HepG2 (cell line): ENCODE measurements at places on chromosomes 1 and 21. TPM values are rescaled to one million over a fixed set of nuclear protein-coding genes. Genes with fewer than 3 reads are reported as not detected.
A peak's percentile ranks its signal among the peaks of the same experiment; 100 is the strongest.

DNA sequence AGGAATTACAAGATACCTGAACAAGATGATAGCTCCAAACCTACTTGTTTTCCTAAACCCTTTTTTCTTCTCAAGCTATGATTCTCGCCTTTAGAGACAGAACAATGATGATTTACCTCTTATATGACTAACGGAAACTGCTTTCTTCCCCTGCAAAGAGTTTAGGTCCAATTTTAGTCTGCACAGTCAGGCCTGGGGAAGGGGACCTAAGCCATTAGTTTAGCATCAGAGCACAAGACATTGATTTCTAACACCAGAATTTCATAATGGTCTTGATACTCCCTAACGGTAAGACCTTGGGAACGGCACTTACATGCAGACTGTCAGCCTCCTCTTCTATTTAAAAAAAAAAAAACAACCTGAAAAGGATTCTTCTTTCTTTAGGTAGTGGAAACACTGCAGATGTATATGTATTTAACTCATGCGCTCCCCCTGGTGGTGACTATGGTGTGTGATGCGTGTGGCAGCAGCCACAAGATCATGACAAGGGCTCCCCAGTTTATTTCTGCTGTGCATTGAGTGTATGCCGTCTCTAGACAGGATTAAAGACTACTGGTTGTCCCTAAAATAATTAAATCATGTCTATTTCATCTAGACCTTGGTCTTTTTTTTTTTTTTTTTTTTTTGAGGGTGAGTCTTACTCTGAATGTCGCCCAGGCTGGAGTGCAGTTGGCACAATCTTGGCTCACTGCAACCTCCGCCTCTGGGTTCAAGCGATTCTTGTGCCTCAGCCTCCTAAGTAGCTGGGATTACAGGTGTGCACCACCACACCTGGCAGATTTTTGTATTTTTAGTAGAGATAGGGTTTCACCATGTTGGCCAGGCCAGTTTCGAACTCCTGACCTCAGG, 37.3 kb upstream of the TMEM222 start:
- H3K36me3 ChIP-seq: peaks cover 4% of the 10 kb centered on the region; the same call in 1 of the 2 replicates
- no peaks in the 10 kb centered on the region for H3K27me3 ChIP-seq
- H3K4me1 ChIP-seq: no peaks in the 10 kb centered on the region
- no peak overlapping the region for H3K27ac ChIP-seq
- H3K4me3 ChIP-seq: no peak overlapping the region

GRCh38 chr1:248841702-248842395, 3.8 kb downstream of the ZNF672 start:
- H3K36me3 ChIP-seq: peaks cover 13% of the 10 kb centered on the region
- no peak overlapping the region for H3K27ac ChIP-seq
- peak; percentile 42 for DNase-seq
- peaks cover 43% of the 10 kb centered on the region for H3K4me1 ChIP-seq

- no peaks in the 10 kb centered on the region for H3K27me3 ChIP-seq
- no peak overlapping the region for H3K4me3 ChIP-seq
- DNase-seq: peak; percentile 56
- no peaks in the 10 kb centered on the region for H3K36me3 ChIP-seq
Observed at GRCh38 chr1:228989992-228990827, 254.9 kb downstream of the RHOU start.

- H3K36me3 ChIP-seq: peaks cover 10% of the 10 kb centered on the region; the same call in 1 of the 3 replicates
- no peaks in the 10 kb centered on the region for H3K27me3 ChIP-seq
- no peak overlapping the region for H3K27ac ChIP-seq
- no peak overlapping the region for H3K4me3 ChIP-seq
- peak; percentile 57 for DNase-seq
Observed at GRCh38 chr1:177945943-177946650, 23.8 kb downstream of the SEC16B start.

Gene CRNN
- total RNA-seq: not detected in 2 replicates

DNA sequence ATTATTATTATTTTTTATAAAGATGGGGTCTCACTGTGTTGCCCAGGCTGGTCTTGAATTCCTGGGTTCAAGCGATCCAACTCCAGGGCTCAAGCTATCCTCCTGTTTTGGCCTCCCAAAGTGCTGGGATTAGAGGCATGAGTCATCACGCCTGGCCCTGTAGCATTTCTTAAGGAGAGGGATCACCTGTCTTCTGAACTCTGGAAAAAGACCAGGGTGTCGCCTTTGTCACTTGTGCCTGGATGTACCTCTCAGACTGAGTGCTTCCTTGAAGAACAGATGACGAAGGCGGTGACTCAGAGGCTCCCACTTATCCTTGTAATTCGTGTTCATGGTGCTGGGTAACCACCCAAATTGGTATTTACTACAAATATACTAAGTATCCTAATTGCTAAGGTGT, 2.4 kb upstream of the CGN start:
- no peak for DNase-seq
- no peaks in the 10 kb centered on the region for H3K27me3 ChIP-seq
- no peaks in the 10 kb centered on the region for H3K36me3 ChIP-seq
- no peak overlapping the region for H3K4me3 ChIP-seq

- no peaks in the 10 kb centered on the region for H3K4me1 ChIP-seq
- no peak for DNase-seq
- no peak overlapping the region for H3K27ac ChIP-seq
- H3K4me3 ChIP-seq: no peak overlapping the region
Observed at GRCh38 chr1:181366910-181367309, 116.4 kb upstream of the CACNA1E start.

GRCh38 chr1:241648159-241648558, 3.9 kb upstream of the WDR64 start:
- no peaks in the 10 kb centered on the region for H3K36me3 ChIP-seq
- no peak overlapping the region for H3K27ac ChIP-seq
- no peak overlapping the region for H3K4me3 ChIP-seq
- DNase-seq: no peak
- no peaks in the 10 kb centered on the region for H3K27me3 ChIP-seq

Gene IL23R
- total RNA-seq: not detected in 2 replicates

DNA sequence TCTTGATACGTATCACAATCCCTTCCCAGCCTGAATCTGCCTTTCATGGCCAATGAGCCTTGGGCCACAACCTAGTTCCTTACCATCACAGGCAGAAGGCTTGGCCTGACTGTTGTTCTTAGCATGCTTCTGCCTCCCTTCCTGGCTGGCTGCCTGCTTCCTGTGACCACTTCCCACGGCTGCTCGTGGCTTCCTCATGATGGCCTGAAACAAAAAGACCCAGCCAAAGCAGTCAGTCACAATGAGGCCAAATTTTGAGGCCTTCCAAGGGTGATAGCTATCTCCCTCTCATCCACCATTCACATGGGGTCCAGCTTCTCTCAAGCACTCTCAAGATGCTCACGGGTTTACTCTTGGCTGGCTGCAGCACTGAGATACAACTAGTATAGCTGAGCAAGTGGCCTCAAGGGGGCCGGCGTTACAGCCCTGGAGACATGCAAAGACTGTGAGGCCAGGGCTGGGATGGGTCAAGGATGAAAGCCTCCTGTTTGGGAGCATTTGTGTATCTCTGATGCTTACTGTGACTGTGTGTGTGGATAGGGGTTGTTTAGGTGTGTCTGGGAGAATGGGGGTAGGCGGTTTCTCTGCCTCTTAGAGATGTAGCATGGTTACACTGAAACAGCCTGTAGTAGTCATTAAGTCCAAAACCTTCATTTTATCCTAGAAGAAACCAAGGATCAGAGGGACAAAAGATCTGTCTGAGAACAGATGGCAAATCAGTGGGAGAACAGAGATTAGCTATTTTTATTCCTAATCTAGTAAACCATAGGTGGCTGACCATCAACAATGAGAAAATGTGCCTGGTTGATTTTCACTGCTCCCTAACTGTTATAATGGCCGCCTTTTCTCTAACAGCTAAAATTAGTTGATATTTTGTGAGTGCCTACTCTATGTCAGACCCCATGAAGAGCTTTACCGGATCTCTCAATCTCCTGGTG, 5.4 kb upstream of the TOE1 start:
- H3K36me3 ChIP-seq: peaks cover 2% of the 10 kb centered on the region
- no peaks in the 10 kb centered on the region; the same call in 2 of the 3 replicates for H3K27me3 ChIP-seq
- DNase-seq: no peak
- H3K4me1 ChIP-seq: peaks cover 51% of the 10 kb centered on the region
- H3K27ac ChIP-seq: peak overlapping the region; percentile 91
- no peak overlapping the region for H3K4me3 ChIP-seq

- no peak overlapping the region for H3K4me3 ChIP-seq
- peaks cover 6% of the 10 kb centered on the region; the same call in 1 of the 3 replicates for H3K27me3 ChIP-seq
- no peaks in the 10 kb centered on the region for H3K4me1 ChIP-seq
- no peak overlapping the region for H3K27ac ChIP-seq
Observed at GRCh38 chr1:67792741-67793458, 40.4 kb downstream of the GNG12 start.

Gene OR14C36
- not detected in 2 replicates for total RNA-seq

Gene AMY1B
- not detected in 2 replicates for total RNA-seq

Gene LRRC38
- total RNA-seq: not detected in 2 replicates

GRCh38 chr1:39003794-39004193, 12.7 kb downstream of the AKIRIN1 start:
- peaks cover 31% of the 10 kb centered on the region for H3K4me1 ChIP-seq
- DNase-seq: no peak
- H3K27ac ChIP-seq: no peak overlapping the region
- no peak overlapping the region for H3K4me3 ChIP-seq
- H3K36me3 ChIP-seq: peaks cover 69% of the 10 kb centered on the region
- H3K27me3 ChIP-seq: no peaks in the 10 kb centered on the region

- no peaks in the 10 kb centered on the region for H3K36me3 ChIP-seq
- DNase-seq: peak; percentile 34
- H3K27me3 ChIP-seq: no peaks in the 10 kb centered on the region
Observed at GRCh38 chr1:21966247-21967000, 10.4 kb upstream of the CELA3B start.

DNA sequence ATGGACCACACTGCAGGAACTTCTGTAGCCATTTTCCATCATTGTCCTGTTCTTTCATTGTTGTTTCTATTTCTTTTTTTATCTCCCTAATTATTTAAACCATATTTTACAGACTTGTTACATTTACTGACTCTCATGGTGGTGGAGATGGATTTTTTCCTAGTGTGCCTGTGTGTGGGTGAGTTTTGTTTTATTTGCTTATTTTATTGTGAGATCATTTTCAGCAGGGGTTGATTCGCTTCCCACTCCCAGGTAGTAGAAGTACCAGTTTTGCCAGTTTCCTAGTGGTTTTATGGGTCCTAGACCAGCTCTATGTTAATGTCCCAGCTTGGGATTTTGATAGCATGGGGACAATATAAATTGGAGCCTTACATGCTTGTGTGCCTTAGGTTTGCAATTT, 80.0 kb upstream of the BACH1 start:
- H3K4me3 ChIP-seq: no peak overlapping the region
- no peaks in the 10 kb centered on the region for H3K27me3 ChIP-seq
- H3K27ac ChIP-seq: no peak overlapping the region
- no peaks in the 10 kb centered on the region for H3K36me3 ChIP-seq
- H3K4me1 ChIP-seq: no peaks in the 10 kb centered on the region

- H3K27me3 ChIP-seq: no peaks in the 10 kb centered on the region
- peaks cover 16% of the 10 kb centered on the region; the same call in 1 of the 3 replicates for H3K36me3 ChIP-seq
- peak; percentile 44 for DNase-seq
- peaks cover 32% of the 10 kb centered on the region for H3K4me1 ChIP-seq
- no peak overlapping the region for H3K4me3 ChIP-seq
- no peak overlapping the region for H3K27ac ChIP-seq
Observed at GRCh38 chr1:85344256-85344694, 67.8 kb upstream of the BCL10 start.

DNA sequence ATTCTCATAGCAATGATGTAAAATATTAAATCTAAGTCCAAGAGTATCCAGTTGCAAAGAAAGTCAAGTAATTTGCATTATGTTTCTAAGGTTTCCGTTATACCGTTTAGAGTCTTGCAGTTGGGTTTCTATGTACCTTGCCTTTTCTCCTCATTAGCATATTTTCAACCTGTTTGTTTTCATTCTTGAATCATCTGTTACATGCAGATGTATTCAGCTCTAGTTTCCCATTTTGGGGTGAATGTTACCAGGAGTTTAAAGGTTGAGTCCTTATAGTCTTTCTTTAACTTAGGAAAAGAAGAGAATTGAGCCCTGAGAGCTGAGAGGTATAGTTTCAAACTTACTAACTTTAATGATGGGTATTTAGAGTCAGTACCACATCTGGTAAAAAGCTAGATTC, 139.9 kb downstream of the NFIA start:
- no peaks in the 10 kb centered on the region for H3K27me3 ChIP-seq
- peak overlapping the region; percentile 55 for H3K27ac ChIP-seq
- no peak for DNase-seq
- H3K4me3 ChIP-seq: no peak overlapping the region

GRCh38 chr1:218377143-218377660, 32.1 kb downstream of the TGFB2 start:
- H3K27ac ChIP-seq: no peak overlapping the region
- H3K36me3 ChIP-seq: no peaks in the 10 kb centered on the region
- H3K4me1 ChIP-seq: peaks cover 75% of the 10 kb centered on the region
- DNase-seq: peak; percentile 77
- H3K27me3 ChIP-seq: no peaks in the 10 kb centered on the region

DNA sequence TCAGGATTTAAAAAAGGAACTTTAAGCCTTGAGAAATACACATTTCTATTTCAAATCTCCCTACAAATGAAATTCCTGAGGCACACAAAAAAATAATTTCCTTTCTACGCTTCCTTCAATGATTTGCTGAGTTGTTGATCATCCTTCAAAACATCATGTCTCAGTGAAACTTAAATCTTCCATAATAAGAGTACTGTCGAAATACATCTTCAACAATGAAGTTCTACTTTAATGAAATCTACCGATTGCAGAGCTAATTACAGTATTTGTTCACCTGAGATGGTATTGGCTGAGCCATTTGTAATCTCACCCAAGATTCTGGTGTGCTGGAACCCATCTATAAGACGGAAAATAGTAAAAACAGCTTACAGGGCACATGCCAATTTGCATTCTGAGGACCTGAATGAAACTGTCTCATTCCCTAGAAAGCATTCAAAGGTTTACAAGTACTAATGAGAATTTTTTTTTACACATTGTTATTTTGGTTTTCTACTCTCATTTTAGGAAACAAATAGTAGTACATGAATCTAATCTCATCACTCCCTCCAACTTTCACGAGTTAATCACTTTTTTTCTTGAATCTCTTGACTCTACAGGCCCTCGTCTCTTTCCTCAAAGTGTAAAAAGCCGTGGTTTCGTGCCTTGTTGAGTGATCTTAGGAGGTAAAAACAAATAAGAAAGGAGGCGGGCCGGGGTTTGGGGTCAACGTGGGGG, 1.1 kb downstream of the CHML start:
- peak overlapping the region; percentile 91 for H3K27ac ChIP-seq
- H3K36me3 ChIP-seq: peaks cover 18% of the 10 kb centered on the region
- no peaks in the 10 kb centered on the region; the same call in 2 of the 3 replicates for H3K27me3 ChIP-seq
- peaks cover 47% of the 10 kb centered on the region for H3K4me1 ChIP-seq
- no peak for DNase-seq
- peak overlapping the region; percentile 85 for H3K4me3 ChIP-seq

GRCh38 chr21:43739621-43740435, 20.9 kb downstream of the PDXK start:
- no peak overlapping the region for H3K4me3 ChIP-seq
- H3K27ac ChIP-seq: no peak overlapping the region
- peaks cover 34% of the 10 kb centered on the region for H3K36me3 ChIP-seq
